Islet precursor cell (in vitro differentiated cells): ENCODE measurements at places on chromosomes 13 and 19.

DNA sequence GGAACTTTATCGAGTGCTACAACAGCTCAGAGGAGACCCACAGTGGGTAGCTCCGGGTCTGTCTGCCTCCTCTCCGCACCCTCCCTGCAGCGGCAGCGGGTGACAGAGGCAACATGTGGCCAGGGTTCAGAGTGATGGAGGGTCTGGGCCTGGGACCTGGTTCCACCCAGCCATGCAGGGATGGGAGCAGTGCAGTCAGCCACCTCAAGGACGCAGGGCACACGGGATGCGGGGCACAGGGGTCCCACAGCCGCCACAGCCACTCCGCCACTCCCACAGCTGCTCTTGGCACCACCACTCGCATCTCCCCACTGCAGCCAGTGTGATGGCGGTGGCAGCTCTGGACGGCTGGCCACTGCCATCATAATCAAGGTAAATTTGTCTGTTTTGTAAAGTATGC lies 892.9 kb downstream of the OLFM4 start:
- DNase-seq, result no peak

DNA sequence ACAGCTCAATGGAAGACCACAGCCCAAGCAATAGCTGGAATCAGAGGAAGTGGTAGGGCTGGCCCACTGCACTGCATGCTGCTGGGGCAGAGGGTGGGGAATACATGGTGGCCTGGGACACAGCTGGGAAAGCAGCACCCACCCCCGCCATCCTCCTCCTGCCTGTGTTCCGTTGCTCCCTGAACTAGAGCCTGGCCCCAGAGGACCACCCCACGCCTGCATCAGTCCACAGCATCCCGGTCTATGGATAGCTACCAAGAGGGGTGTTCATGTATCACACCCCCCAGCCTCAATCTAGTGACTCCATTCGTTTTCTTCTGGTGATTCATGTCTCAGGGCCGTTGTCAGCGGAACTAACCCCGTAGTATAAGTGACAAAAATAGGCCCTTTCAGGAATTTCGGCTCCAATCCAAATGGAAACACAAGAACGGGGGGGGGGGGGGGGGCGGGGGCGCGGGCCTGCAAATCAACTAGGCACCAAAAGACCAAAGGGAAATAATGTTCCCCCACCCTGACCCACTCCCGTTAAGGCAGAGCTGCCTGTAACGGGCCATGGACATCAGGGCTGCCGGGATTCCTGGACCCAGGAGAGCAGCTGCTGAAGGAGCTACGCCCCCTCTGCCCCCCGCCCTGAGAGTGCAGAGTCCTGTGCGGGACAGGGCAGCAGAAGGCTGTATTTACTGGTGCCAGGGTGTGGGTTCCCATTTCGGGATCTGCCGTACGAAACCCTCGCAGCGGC lies 18.9 kb upstream of the EPHX3 start:
- no peak for DNase-seq

DNA sequence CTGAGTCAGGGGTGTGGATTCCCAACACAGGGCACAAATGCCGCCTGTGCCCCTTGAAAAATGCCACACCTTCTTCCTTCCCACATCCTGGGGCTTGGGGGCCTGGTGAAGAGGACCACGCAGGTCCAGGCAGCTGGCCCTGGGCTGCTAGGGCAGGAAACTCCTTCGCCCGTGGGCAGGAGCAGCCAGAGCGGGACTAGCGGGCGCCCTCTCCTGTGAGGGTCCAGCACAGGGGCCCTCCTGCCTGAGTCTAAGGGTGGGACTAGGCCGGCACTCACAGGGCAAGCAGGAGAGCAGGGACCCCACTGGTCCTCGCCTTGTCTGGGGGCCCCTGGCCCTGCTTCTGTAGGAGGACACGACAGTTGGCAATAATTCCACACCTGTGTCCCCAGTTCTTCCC lies 7.5 kb upstream of the CEBPA start:
- peak; percentile 44 for DNase-seq

DNA sequence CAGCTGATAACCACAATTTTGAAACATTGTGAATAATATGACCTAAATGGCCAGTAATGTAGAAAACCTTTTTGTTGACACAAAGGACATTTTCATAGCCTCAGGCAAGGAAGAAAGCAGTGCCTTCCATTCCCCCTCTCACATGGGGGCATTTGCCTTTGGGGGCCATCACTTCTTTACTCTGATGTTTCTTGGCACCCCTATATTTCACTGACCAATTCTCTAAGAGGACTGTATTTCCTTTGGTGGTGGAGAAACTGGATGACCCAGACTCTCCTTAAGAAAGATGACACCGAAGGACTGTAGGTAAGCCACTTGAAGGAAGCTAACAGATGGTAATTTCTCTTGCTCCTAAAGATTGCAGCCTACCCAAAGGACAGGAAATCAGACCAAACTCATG lies 254.6 kb downstream of the DCLK1 start:
- no peak for DNase-seq

GRCh38 chr19:29841559-29842367 lies 30.0 kb downstream of the CCNE1 start:
- peak; percentile 94 for DNase-seq

DNA sequence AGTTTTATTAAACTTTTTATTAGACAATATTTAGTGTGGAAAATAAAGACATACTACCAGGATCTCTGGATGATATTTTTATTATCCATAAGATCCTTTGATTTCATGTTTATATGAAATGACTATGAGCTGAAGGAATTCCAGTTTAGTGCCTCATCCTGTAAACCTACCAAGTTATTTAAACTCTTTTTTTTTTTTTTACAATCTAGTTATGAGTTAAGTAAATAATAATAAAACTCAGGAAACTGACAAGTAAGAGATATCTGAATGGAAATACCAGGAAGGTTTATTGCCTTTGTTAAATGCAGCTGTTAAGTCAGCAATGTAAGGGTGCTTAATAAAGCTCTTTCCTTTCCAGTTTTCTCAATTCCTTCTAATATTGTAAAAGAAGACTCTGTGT lies 53.9 kb downstream of the RXFP2 start:
- no peak for DNase-seq

- peak; percentile 48 for DNase-seq
Measured at GRCh38 chr19:38193445-38193844, 30.6 kb downstream of the DPF1 start.

DNA sequence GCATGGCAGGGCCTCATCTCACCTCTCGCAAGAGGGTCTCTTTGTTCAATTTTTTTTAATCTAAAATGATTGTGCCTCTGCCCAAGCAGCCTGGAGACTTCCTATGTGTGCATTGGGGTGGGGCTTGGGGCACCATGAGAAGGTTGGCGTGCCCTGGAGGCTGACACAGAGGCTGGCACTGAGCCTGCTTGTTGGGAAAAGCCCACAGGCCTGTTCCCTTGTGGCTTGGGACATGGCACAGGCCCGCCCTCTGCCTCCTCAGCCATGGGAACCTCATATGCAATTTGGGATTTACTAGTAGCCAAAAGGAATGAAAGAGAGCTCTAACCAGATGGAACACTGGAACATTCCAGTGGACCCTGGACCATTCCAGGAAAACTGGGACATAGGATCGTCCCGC lies 8.0 kb downstream of the FXYD3 start:
- no peak for DNase-seq

DNA sequence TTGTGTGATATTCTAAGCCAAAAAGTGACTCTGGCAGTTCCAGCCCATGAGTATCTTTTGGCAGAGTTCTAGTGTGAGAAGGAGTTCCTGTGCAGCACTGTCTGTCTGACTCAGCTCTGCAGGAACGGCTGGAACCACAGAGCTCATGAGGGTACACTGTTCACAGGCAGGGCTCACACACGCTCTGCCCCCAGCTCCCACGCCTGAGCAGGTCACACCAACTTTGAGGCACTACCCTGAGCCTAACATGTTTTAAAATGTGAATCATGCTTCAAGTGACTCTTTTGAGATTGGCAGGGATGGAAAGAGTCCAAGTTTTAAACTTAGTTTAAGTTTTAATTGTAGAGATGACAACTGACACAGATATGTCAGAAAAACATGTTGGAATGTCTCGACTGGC lies 1203.3 kb downstream of the UQCRFS1 start:
- DNase-seq, result peak; percentile 63

- DNase-seq, result no peak
Measured at GRCh38 chr13:68076046-68076445, 845.9 kb upstream of the PCDH9 start.

GRCh38 chr19:35318679-35319448 lies 10.1 kb upstream of the CD22 start:
- peak; percentile 92 for DNase-seq

- no peak for DNase-seq
Measured at GRCh38 chr13:114200399-114200911, 21.4 kb downstream of the CFAP97D2 start.

DNA sequence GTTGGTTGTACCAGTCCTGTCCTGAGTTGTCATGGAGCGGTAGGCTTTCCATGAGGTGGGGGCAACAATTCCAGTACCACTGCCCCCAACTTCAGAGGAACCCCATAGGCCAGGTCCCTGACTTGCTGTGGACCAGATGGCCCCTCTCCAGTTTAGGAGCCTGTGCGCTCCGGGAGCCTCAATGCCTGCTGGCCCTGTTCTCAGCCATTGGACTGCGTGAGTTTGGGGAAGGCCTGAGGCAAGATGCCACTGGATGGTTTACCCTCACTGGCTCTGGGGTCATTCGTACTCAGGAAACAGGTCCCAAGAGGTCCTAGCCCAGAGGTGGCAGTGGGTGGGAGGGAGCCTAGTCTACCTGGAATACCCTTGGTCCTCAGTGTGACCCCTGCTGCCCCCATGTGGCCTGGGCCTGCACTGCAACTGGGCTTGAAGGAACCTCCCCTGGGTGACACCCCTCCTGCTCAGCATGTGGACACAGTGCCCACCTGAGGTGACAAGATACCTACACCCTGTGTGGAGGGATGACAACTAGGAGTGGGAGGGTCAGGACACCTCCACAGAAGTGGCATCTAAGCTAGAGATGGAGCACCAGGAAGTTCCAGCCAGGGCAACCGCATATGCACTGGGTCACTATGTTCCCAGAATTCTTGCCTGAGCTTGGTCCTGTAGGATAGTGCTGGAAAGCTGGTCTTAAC lies 6.0 kb upstream of the PRR19 start:
- peak; percentile 91 for DNase-seq
